ENCODE measurements at places on chromosomes 4 and X. TPM values are rescaled to one million over a fixed set of nuclear protein-coding genes. Genes with fewer than 3 reads are reported as not detected.

The SOWAHD gene
- 14.9 TPM for total RNA-seq

DNA sequence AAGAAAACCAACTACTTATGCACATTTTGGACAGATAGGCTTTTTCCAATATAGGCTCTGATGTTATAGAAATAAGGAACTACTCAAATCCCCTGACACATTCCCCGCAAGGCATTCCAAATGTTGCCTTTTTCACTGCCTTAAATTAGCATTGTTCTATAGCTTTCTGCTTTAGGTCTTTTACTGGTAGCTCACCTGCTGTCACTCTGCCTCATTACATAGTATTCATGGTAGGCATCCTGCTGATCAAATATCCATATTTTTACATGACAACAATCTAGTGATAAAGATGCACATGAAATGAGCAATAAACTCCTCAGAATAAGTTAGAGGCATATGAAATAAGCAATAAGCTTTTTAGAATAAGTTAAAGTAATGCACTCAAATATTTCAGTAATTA, 542.7 kb downstream of the FAM133A start:
- no peaks in the 10 kb centered on the region for H3K36me3 ChIP-seq
- no peaks in the 10 kb centered on the region for H3K27me3 ChIP-seq
- H3K4me1 ChIP-seq: no peaks in the 10 kb centered on the region
- no peak for DNase-seq

GRCh38 chr4:155473420-155474095, 96.8 kb upstream of the MAP9 start:
- DNase-seq: no peak
- H3K4me1 ChIP-seq: no peaks in the 10 kb centered on the region
- H3K27me3 ChIP-seq: no peaks in the 10 kb centered on the region

GRCh38 chrX:77597090-77597489, 149.9 kb downstream of the FGF16 start:
- no peaks in the 10 kb centered on the region for H3K27me3 ChIP-seq
- no peak overlapping the region for H3K27ac ChIP-seq
- no peaks in the 10 kb centered on the region for H3K4me1 ChIP-seq
- H3K4me3 ChIP-seq: no peak overlapping the region

The EDA gene
- 1.2 TPM for total RNA-seq

The MAMLD1 gene
- total RNA-seq: 1.8 TPM

Data from B cell (primary cell).